Cardiac fibroblast (primary cell): ENCODE measurements at places on chromosomes 5 and 9.
A peak's percentile ranks its signal among the peaks of the same experiment; 100 is the strongest.

GRCh38 chr5:37823433-37824152 is 16.2 kb downstream of the GDNF start:
- DNase-seq: peak; percentile 32

DNA sequence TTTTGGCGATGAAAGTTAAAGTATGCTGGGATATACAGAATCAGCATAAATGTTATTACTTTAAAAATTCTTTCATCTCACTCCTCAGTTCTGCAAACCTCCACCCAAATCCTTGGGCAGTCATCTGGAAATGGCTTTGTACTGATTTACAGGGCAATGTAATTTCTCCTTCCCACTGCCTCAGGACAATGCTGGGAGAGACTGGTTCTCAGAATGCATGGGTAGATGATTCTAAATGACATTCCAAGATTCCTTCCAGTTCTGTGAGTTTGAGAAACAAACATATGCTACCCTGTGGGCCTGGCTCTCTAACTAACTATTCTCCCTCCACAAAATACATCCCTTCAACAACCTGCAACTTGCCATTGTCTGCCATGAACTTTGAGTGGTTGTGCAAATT is 7.5 kb upstream of the PSAT1 start:
- no peak for DNase-seq

DNA sequence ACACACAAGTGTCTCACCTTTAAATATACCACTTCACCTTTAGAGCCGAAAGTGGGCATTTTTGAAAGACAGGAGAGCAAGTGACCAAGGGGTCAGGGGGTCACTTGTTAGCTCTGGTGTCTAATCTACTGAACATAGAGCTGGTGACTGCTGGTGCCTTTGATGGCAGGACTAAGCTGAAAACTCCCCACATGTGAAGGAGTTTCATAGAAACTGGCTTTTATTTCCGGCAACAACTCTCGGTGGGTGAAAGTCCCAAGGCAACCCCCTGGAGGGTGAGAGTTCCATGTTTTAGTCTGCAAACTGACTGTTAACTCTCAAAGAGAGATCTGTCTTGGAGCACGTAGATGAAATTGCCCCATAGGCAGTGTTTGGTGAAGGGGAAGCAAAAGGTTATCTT is 466.9 kb downstream of the DMRTA1 start:
- no peak for DNase-seq

DNA sequence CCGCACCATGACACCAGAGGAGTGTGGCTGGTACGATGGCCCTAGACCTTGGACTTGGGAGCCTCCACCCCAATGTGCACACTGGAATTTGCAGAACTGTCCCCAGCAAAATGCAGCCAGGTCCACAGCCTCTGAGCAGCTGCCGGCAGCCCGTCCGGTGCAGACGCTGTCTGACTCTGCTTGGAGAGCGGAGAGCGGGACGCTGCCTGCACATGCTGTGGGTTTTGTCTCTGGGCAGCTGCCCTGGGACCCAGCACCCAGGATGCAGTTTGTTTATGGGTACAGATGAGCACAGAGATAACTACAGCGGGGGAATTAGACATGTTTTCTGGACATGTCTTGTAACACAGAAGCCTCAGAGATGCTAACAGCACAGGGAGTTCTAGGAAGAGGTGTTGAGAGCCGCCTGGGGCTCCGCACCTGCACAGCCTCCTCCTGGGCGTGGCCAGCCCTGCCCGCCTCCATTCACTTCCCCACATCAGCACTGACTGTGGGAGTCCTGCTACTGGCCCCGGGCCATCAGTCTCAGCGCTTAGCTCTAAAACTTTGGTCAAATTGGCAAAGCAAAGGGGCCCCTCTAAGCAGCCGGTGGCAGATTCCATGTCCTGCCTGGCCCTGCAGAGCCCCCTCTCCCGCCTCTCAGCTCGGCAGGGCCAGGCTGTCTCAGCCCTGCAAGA is 159.6 kb downstream of the IRX2 start:
- DNase-seq: no peak

DNA sequence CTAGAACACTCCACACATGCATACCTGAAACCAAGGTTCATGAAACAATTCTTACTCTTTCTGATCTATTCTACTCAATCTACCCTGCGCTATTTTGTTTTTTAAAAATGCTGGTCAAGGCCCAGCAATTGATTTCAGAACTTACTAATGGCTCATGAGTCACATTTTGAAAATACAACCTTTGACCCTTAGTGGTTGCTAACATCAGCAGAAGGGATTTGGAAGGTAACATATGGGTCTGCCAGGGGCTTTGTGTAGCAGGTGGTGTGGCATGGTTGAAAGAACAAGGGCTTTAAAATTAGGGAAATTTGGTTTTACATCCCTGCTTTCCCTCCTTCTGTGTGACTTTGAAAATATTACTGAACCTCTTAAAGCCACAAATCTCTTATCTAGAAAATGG is 101.4 kb downstream of the ATG10 start:
- DNase-seq: peak; percentile 12

DNA sequence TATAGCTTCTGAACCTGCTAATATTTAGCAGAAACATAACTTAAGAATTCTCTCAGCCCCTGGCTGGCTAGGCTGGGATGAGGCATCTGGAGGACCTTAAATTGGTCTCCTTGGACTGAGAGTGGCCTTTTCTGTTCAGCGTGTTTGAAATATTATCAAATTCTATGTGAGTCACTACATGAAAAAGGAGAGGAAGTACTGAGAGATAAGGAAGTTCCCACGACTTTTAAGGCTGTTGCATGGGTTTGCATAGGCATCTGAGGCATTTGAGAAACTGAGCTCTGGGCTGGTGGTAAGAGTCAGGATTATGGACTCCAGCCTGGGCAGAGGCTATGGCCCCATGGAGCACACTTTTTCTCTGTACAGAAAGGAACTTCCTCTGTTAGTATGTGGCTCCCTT is 816.2 kb upstream of the GRAMD2B start:
- peak; percentile 66 for DNase-seq

DNA sequence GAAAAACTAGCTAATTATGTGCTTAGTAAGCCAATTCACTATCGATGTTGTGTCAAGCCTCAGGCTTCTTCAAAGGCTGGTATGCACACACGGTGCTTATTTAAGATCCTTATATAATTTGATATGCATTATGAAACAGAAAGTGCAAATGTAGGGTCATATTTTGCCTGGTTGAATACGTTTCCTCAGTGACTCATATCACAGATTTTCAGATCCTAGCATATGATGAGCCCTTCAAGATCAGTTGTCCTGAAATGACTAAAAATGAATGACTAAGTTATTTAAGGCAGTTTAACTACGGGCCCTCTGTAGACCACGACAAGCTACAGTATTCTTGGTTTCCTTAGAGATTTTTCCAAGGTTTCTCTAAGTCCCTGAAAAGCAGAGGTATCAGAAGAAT is 778.3 kb downstream of the PRELID2 start:
- peak; percentile 33 for DNase-seq

GRCh38 chr5:162410365-162410764 is 342.8 kb downstream of the GABRG2 start:
- DNase-seq: no peak

DNA sequence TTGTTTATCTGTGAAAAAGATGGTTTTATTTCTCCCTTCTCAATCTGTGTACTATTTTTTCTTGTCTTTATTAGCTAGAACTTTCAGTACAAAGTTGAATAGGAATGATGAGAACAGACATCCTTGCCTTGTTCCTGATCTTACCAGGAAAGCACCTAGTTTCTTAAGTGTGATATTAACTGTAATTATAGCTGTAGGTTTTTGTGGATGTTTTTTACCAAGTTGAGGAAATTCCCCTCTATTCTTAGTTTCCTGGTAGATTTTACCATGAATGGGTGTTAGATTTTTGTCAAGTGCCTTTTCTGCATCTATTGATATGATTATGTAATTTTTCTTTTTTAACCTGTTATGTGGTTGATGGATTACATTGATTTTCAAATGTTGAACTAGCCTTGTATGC is 68.7 kb downstream of the KCNN2 start:
- no peak for DNase-seq

DNA sequence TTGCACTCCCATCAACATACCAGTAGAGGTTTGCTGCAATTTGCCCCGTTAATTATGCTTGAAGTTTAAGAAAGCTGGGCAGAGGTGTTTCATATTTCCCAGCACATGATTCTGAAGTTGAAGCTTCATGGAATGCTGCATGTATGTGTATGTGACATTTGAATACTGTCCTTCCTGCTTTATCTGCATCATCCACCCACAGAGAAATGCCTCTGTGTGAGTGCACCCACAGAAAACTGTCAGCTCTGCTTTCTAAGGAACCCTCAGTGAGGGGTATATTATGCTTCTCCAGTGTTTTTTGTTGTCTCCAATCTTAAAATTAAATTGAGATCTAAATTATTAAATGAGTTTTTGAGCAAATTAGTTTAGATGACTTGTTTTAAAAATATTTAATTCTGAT is 358.1 kb upstream of the PIK3R1 start:
- DNase-seq: no peak

DNA sequence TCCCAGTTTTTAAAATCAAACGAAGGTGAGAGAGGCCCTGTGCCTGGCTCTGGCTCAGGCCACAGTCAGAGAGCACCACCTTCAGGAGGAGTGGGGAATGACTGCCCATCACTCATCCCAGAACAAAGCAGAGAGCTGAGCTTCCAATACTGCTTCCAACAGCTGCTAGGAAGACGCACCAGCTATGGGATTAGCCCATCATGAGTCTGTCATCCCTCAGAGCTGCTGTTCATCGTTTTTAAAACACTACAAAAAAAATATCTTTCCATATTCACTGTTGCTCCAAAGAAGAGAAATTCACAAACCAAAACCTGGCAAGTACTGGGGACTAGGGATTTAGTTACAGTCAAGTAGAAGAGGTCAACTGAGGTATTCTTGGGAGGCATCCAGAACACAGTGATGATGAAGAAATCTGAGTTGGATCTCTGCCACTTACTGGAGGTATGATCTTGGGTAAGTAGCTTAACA is 102.4 kb downstream of the CDK5RAP2 start:
- DNase-seq: peak; percentile 95

GRCh38 chr5:151134228-151134627 is 23.4 kb downstream of the ANXA6 start:
- DNase-seq: no peak

DNA sequence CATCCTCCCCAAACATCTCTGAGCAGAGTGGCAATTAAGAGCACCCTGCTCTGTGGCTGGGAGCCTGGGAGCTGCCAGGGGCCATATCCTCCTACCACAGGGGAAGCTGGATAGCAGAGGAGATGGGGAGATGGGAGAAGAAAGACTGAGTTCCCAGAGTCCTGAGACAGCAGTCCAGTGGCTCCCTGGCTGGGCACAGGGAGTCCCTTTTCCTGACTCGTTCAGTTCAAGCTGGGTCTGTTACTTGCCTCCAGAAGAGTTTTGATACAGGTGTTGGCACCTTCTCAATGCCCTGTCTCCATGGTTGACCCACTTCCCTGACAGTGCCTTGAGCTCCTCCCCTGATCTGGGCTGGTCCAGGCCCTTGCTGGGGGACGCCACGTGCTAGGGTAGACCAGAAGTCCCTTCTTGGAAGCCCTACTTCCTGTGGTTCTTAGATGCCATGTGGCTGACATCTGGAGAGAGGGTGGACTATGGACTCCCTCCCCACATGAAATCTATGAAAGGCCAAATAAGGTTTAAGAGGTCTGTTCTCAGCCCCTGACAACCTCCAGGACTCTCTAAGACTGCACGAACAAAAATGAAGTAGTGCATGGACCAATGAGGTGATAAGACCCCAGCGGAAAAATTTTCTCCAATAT is 166.2 kb downstream of the AUH start:
- no peak for DNase-seq

DNA sequence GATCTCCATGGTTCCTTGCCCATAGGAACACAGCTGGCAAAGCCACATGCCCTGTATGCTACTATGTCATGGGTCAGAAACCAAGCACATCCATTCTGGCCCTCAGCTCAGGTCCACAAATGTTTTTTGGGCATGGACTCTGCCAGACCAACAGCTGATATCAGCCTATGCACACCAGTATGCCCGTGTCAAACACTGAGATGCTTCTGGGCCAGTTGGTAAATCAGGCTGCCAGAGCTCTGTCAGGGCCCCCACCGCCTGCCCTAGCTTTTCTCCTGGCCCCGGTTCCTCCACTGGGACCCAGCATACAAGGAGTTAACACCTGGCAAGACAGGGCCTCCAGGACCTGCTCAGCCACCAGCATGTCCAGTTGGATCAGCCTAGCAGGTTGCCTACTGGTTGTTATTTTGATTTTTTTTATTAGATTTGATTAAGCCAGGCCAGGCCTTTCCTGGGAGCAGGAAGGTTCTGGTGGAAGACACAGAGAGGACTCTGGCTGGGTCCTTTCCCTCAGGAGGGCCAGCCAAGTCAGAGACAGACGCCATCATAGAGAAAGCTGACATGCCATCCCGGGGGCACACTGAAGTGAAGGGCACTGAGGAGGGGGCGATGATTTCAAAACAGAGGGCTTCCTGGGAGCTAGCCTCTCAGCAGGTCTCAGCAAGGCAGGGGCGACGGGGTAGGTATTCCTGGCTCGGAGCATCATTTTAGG is 65.8 kb downstream of the TSTD2 start:
- DNase-seq: no peak

GRCh38 chr9:111965566-111966019 is 69.0 kb downstream of the UGCG start:
- peak; percentile 76 for DNase-seq

DNA sequence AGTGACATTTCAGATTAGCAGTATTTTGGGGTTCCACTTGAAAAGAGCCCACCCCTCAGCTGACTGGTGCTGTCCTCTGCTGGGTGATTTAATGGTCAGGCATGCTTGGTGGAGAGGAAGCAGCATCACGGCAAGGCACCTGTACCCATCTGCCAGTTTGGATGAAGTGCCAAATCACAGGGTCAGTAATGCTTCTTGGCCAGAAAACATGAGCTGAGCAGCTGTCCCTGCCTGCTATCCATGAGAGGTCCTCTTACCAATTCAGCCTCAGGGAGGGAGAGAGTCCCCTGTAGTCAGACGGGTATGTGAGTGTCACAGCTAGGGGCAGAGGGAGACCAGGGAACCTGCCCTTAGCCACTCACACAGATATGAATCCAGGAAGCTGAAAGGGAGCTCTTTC is 137.9 kb downstream of the SEC61B start:
- DNase-seq: no peak

GRCh38 chr5:42520203-42520602 is 97.0 kb downstream of the GHR start:
- DNase-seq: no peak

GRCh38 chr5:81848362-81848880 is 97.5 kb upstream of the SSBP2 start:
- peak; percentile 33 for DNase-seq

GRCh38 chr5:8500426-8500825 is 631.5 kb downstream of the MTRR start:
- peak; percentile 51 for DNase-seq

DNA sequence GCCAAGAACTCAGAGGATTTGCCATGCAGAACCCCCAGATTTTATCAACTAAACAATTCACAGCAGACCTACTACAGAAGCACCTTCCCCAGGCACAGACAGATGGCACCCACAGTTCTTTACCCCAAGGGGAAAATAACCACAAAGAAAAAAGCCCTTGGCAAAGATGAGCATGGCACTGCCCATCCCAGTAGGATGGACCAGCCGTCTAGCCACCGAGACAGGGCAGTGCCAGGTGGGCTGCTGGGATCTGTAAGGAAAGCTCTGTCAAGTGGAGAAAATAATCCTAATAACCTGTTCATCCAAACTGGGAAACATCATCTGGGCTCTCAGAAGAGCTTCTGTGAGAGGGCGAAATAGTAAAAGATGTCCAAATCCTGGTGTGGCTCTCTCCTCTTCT is 130.0 kb downstream of the COL23A1 start:
- DNase-seq: no peak
